ENCODE measurements at places on chromosomes 6 and 20.

DNA sequence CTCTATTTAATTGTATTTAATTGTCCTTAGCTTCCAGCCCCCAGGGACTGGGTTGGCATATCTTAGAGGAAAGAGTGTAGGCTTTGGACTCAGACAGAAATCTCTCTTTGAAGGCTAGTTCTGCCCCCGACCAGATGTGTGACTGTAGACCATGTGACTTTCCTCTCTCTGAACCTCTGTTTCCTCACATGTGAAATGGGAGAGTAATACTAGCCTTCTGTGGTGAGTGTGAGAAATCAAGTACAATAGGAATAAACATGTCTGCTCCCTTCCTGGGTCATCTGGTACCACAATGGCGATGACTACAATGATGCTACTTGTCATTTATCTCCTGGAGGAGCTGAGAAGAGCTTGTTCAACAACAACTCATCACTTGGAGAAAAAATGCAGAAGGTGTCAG lies 179.9 kb downstream of the LRFN2 start:
- no peak for DNase-seq

- DNase-seq, result no peak
Observed at GRCh38 chr20:55269913-55270312, 735.4 kb downstream of the CBLN4 start.

DNA sequence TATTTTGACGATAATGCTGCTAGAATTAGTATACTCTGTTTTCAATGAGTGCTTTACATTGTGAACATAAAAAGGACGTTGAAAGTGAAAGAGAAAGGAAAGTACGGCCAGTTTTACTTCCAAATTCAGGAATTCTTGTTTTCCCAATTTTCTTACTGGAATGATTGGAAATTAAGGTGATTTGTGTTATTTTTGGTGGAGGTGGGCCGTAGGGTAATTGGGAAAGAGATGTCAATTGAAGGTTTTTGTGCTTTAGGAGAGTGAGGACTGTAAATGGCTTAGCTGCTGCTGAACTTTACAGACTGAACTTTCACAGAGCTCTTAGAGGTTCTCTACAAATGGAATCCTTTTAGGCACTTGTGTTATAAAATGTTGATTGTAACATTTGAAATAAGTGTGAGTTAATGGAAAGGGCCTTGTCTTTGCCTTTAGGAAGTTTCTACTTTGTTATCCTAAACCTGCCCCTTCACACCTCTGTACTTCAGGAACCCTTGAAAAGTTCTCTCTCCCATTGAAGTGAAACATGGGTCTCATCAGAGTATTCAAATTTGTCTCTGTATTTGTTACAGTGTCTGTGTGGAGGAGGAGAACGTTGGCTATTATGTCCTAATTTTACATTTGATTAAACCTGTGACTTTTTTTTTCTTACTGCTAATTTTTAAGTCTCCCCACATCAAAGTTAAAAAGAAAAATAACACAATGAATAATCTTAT lies 256.4 kb downstream of the ARID1B start:
- DNase-seq, result no peak

DNA sequence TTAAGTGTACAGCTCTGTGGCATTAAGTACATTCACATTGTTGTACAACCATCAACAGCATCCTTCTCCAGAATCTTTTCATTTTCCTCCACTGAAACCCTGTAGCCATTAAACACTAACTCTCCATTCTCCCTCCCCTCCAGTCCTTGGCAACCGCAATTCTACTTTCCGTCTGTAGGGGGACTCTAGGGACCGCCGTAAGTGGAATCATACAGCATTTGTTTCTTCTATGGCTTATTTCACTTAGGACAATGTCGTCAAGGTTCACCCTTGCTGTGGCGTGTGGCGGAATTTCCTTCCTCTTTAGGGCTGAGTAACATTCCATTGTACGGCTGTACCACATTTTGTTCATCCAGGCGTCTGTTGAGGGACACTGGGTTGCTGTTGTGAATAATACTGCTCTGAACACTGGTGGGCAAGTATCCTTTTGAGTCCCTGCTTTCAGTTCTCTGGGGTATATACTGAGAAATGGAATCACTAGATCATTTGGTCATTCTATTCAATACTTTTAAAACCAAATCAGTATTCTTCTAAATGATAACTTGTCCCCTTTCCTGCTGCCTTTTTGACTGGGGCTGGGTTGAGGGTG lies 50.7 kb downstream of the PPP1R3G start:
- no peak for DNase-seq

- no peak for DNase-seq
Observed at GRCh38 chr6:31713991-31714684, 1.0 kb upstream of the LY6G6D start.

DNA sequence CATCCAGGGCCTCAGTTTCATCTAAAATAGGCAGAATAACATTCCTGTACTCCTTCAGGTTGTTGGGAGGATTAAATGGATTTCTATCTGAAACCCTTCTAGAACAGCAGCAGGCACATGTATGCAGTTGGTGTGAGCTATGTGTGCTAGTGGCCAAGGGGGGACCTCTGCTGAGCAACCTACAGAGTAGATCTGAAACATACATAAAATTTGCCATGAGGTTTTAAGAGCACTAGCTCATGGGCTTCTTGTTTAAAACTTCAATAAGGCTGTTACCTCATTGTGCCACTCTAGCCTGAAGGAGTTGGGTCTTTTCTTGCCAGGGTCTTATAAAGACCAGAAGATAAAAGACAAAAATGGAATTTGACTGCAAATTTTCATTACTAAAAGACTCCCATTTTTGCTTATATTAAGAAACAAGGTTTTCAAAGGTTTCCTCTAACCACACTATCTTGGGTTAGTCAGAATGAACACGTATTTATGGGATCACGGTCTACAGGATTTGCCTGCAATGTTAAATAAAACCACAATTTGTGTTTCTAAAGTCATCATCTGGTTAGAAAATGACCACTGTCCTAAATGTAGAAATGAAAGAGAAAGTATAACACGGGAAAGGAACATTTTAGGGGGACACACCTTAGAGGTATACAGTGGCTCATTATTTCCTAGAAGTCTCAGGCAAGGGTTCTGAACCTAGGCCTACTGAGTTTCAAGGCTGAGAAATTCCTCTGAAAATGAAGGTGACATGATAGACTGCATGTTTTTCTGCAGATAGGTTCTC lies 144.9 kb upstream of the OLIG3 start:
- no peak for DNase-seq

DNA sequence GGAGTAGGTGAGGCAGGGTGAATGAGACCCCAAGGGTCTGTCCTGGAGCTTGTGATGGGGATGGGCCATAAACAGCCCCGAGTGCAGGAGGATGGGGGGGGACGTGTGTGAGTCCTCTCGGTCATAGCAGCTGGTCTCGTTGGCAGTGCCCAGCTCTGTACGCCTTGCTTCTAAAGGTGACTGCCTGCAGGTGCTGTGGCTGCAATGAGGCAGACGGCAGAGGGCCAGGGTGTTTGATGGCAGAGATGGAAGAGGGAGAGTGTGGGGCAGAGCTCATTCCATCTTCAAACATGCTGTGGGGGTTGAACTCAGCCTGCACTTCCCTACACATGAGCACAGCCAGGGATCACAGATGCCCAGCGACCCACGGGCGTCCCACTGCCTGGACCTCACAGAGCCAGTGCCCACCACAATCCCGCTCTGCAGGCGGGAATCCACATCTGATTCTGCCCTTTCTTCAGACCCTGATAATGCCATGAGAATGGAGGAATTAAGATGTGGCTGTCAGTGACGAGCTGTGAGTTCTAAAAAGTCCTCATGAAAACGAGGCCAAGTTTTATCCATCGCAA lies 123.3 kb upstream of the CDH4 start:
- no peak for DNase-seq

- DNase-seq, result no peak
Observed at GRCh38 chr20:47662483-47663353, 122.6 kb downstream of the SULF2 start.

DNA sequence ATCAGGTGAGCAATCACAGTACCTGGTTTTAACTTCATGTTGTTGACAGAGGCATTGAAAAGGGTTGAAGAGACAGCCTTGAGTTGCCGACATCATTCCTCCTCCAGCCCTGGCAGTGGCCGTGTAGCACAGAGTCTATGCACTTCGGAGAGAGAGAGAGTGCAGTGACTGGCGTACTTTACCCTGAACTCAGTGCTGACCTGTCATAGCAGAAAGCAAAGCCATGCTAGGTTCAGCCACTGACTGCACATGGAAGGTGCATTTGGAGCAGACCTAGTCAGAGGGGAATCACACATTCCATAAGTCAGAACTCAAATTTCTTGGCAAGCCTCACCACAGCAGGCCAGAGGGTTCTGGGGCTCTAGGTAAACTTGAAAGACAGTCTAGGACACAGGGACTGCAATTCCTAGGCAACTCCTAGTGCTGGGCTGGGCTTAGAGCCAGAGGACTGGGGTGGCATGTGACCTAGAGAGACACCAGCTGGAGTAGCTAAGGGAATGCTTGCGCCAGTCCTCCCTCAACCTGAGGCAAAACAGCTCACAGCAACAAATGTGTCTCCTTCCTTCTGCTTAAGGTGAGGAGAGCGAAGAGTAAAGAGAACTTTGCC lies 69.1 kb downstream of the ELOVL4 start:
- DNase-seq, result peak; percentile 34

DNA sequence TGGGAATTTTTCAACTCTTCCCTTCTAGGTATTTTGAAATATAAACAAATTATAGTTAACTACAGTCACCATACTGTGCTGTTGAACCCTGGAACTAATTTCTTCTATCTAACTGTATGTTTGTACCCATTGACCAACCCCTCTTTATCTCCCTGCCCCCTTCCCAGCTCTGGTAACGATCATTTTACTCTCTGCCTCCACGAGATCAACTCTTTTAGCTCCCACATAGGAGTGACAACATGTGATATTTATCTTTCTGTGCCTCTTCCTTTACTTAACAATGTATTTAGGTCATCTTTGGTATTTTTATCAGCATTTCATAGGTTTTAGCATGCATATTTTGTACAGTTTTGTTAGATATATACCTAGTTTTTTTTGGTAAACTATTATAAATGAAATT lies 45.9 kb downstream of the ASXL1 start:
- no peak for DNase-seq

DNA sequence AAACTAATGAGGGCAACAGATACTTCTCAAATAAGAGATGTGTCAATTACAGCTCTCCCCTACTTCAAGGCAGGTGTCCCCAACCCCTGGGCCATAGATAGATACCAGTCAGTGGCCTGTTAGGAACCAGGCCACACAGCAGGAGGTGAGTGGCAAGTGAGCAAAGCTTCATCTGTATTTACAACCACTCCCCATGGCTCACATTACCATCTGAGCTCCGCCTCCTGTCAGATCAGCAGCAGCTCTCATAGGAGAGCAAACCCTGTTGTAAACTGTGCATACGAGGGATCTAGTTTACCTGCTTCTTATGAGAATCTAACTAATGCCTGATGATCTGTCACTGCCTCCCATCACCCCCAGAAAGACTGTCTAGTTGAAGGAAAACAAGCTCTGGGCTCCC lies 422.1 kb downstream of the GJA1 start:
- no peak for DNase-seq

DNA sequence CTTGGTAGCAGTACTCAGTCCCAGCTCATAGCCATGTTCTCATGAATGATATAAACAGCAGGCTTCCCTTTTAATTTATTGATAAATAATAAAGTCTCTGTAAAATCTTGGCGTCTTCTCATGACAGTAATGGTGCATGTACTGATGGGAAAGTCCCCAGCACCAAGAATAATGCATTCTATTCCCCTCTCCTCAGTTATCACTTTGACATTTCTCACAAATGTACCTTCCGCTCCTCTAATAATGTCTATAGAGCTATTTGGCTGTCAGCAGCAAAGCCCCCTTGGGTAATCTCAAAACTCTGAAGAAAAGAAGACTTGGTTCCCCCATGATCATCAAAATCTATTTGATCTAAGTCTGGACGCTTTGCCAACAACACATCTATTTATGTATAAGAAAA lies 185.0 kb upstream of the SPTLC3 start:
- no peak for DNase-seq

DNA sequence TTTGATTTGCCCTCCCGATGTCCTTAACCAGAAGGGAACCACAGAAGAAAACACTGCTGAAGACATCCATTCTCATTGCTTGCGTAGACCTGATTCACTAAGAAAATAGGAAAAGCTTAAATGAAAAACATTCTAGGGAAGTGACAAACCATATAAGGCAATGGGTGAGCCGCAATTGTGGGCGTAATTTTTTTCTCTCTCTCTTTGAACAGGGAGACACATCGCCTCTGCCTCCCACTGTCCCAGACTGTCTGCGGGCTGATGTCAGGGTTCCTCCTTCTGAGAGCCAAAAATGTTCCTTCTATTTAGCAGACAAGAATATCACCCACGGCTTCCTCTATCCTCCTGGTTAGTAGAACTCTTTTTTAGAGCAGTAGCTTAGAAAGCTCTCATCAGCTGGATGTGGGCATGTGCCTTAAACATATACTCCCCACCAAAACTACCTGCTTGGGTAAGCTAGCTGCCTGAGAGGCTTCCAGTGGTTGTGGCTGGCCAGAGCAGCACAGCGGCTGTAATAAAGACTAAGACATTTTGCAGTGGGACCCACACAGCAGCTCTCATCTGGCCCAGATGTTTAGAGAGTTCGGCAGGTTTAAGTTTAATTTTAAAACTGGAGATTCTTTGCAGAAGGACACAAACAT lies 22.7 kb upstream of the CTAGE9 start:
- DNase-seq, result peak; percentile 10

GRCh38 chr6:31336896-31337496 lies 20.0 kb downstream of the HLA-B start:
- no peak for DNase-seq

DNA sequence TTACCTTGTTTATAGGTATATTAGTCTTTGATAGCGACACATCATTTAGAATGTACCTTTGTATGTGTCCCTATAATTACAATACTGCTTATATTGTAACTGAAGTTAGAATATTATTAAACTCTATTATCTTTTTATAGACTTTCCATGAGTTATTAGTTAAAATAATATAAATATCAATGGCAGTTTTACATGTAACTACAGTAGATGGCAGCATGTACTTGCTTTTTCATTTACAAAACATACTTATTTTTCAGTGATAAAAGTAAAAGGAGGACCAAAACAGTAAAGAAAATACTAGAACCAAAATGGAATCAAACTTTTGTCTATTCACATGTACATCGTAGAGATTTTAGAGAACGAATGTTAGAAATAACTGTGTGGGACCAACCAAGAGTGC lies 364.3 kb downstream of the RIMS1 start:
- no peak for DNase-seq

GRCh38 chr6:13877051-13877450 lies 47.7 kb upstream of the RNF182 start:
- no peak for DNase-seq

- no peak for DNase-seq
Observed at GRCh38 chr20:19683188-19683587, 74.9 kb upstream of the RIN2 start.

DNA sequence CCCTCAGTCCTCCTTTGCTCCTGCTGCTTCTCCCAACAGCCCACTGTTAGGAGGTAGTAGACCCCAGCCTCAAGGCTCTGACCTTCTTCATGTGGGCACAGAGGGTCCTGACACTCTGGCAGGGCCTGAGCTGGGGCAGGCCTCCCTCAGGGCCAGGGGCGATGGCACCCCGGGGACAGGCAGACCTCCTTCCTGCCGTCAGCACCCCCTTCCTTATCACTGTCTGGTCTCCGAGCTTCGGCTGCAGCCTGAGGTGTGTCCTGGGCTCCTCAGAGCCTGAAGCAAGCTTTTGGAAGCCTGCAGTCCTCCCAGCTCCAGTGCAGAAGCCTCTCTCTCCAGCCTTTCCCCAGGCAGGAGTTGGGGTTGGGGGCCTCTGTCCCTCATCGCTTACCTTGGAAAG lies 22.0 kb downstream of the SPDEF start:
- no peak for DNase-seq

Measured in anterior cingulate cortex (tissue), 58 donors.